ENCODE measurements at places on chromosomes 6 and 20.

- no peak for DNase-seq
These were observed 249.7 kb downstream of the GMPR start for GRCh38 chr6:16487996-16488674.

DNA sequence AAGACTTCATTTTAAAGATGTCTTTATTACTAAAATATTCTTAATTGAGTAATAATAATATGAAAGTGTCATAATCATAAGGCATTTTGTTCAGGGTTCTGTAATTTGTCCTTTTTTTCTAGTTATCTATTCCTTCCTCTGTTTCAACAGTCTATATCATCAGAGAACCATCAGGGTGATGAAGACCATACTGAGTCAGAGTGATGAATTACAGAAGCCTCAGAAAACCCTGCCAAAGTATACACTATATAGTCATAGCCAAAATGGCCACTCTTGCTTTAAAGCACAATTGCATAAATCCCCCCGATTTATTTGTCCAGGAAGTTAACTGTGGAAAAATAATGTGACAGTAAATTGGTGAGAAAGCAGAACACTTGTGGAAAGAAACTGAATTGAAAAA is 735.0 kb downstream of the EPHA7 start:
- no peak for DNase-seq

GRCh38 chr20:3590164-3590563 is 73.0 kb downstream of the GFRA4 start:
- DNase-seq: no peak

DNA sequence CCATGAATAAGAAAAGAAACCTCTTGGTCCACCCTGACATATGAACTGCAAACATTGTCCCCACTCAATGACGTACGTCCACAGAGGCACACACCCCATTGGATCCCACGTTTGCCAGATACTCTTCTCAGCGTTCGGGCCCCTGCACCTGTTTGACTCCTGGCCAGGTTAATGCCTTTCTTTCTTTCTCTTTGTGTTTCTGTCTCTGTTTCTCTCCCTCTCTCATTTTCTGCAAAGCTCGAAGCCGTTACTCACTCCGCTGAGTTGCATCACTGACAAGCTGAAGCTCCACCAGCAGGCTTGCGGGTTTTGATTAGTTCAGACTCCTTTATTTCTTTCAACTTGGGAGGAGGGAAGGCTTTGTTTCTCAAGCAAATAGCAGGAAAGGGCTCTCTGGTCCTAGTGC is 135.5 kb upstream of the SUPT3H start:
- DNase-seq: no peak

DNA sequence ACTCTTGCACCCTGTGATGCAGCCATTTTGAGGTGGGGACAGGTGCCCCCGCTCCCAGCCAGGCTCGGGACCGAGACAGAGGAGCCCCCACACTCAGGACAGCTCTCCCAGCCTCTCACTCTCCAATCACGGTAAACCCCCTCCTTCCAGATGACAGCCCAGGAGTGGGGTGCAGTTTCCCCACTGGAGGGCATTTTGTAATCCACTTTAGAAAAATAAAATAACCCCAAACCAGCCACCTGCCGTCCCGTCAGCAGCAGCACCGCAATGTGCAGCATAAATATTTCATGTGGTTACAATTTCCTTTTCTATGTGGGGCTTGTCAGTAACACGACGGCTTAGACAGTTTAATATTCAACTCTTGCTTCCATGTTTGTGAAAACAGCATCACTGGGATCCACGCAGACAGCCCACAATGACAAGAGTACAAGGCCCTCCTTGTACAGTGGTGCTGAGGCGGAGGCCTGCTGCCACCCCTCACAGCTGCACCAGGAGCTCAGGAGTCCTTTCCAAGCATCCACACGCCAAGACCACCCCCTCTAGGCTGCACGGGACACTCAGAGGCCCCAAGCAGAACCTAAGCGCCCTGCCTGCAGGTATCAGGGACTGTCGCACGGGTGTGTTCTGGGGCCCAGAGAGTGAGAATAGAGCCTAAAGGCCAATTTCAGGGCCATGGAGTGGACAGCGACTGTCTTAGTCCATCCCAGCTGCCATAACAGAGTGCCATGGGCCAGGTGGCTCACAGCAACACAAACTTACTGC is 116.7 kb downstream of the JPH2 start:
- no peak for DNase-seq

DNA sequence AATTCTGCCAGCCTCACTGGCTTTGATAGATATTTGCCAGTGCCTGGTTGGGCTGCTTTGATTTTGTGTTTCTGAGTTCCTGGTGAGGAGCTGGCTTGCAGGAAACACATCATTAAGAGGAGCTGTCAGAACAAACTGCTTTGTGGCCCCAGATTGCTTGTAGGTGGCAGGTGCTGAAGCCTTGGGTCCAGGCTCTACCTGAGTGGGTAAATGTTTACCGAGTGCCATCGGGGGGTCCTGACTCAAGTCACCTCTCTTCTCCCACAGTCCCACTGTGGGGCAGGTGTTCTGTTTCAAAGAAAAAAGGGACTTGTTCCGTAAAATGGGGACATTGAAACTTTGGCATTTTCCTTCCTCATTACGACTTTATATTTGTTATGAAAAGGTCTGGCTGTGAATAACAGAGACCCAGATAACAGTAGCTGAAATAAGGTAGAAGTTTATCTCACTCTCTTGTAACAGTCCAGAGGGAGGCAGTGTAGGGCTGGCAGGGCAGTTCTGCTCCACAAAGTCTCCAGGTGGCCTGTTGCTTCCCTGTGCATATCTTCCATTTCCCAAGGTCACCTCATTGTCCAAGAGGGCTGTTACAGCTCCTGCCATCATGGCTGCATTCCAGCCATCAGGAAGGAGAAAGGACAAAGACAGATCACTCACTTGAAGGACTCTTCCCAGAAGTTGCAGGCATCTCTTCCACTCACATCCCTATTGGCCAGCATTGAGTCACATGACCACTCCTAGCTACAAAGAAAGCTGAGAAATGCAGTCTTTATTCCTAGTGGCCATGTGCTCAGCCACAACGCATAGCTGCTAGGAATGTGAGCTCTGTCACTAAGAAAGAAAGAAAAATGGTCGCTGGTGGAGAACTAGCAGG is 149.9 kb upstream of the KCNG1 start:
- DNase-seq: no peak

DNA sequence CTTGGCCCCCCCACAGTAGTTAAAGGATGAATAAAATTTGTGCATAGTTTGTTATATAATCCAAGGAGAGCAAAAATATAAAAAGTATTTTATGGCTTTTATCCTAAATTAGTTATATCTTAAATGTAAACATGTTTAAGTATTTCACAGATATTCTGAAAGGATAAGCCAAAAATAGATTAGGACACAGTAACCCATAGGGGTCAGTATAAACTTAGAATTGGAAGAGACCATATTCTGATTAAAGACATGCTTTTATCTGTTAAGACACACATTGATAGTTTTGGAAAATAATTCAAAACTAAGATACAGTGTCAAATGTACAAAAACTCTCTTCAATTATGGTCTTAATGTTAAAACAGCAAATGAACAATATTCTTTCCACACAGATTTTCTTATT is 4.5 kb upstream of the SERINC1 start:
- no peak for DNase-seq

- no peak for DNase-seq
These were observed 241.8 kb upstream of the PRDM1 start for GRCh38 chr6:105844275-105844883.

- DNase-seq: no peak
These were observed 188.2 kb downstream of the ZFP64 start for GRCh38 chr20:52003415-52003814.

- no peak for DNase-seq
These were observed 114.3 kb downstream of the COL19A1 start for GRCh38 chr6:69980624-69981023.

DNA sequence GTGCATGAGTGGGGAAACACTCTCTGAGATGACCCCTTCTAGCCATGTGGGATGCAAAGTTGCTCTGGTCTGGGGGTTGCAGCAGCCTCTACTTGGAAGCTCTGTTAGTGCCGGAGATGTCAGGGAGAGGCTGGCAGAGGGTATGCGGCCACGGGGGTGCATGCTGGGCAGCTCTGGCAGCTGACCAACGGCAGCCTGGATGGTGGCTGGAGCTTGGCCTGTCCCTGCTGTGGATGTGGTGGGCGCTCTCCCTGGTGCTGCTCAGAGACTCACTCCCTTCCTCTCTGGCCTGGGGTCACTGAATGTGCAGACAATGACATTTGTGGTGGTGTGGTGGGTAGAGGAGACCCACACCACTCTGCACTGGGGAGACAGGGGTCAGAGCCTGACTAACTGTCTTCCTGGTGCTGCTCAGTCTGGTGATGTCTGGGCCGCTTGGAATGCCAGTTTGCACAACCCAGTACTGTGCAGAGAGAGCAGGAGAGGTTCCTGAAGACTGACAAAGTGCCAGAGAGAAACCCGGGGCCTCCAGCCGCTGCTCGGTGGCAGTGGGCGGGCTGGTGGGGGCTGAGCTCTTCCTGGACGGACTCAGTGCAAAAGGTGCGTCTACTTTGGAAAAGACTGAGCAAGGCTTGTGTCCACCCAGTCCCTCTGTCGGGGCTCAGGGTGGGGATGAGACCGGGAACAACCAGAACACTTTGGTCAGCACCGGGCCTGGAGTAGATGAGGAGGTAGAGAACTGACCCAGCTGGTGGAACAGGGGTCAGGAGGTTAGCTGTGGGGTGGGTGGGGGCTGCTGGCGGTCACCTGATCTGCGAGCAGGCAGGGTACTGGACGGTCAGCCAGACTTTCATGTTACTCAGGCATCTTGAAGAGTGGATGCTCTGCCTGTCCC is 2.7 kb downstream of the MYT1 start:
- no peak for DNase-seq

DNA sequence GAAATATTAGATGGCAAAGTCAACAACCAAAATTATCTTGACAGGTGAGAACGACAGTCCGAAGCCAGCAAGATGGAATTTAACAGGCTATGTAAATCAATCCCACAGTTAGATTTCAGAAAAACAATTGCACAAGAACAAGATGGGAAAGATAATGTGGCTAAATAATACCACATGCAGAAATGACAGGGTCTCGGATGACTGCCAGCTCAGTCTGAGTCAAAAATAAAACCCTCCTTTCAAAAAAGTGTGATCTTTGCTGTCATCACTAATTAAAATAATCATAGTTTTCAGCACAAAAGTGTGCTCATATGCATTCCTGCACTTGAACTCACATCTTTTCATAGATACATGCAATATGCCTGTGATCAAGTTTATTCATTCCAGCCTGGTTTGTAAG is 25.9 kb downstream of the FOXQ1 start:
- DNase-seq: no peak

Data from foreskin melanocyte (primary cell).